ENCODE measurements at places on chromosomes 11 and 22.

DNA sequence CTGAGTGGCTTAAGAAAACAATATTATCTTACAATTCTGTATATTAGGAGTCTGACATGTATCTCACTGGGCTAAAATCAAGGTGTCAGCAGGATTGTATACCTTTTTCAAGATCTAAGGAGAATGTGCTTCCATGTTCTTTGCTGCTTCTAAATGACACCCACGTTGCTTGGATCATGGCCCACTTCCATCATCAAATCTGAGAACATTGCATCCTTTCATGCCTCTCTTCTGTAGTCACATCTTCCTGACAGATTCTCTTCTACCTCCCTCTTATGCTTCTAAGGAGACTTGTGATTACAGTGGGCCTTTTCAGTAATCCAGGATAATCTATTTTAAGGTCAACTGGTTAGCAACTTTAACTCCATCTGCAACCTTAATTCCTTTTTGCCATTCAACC is 499.4 kb downstream of the FAM181B start:
- DNase-seq: no peak

GRCh38 chr11:44718057-44718456 is 8.7 kb upstream of the TSPAN18 start:
- DNase-seq: no peak

- no peak for DNase-seq
These were observed 123.6 kb downstream of the TRIM44 start for GRCh38 chr11:35786188-35786587.

DNA sequence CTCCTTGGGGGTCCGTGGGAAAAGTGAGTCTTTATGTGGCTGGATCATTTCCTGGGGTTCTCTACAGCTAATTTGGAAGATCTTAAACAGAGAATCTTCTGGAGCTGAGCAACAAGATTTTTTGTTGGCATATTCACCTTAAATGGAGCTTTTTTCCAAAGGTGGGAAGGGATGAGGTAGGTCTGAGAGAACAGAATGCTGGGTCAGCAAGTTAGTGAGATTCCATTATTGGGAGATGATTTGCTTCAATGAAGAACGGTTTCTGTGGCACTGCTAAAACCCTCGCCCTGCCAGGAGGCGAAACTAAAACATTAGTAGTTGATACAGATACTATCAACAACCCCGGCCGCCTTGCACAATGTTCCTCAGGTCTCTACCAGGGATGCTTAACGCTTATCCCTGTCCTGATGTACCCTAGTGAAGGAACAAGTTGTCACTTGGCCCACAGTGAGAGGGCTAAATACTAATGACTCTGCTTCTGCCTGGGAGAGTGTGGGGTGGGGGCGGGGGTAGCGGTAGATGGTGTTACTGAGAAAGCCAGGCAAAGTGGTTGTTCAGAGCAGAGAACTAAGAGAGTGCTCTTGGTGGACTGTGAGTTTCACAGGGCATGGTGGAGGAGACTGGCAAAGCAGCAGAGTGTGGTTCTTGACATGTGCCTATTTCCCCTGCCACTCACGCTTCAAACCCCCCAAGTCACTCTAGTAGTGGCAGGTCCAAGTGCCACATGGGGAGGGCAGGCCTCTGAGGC is 63.7 kb upstream of the CYP2D6 start:
- DNase-seq: no peak

DNA sequence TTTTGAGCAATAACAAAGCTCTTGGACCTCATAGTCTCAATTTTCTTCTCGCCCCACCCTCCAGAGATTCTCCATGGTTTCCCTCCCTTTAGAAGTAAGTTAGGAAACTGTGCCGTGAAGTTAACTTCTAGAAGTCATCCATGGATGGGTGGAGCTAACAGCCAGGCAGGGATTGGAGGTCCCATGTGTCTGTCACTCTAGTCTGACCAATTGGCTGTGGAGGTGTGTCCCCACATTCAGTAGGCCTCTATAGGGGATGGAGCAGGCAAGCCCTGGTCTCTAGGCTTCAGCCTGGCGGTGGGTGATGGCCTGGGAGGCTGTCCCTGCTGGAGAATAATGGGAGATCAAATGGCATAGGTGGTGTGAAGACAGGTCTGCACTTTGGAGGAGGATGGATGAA is 50.7 kb downstream of the TP53I11 start:
- DNase-seq: peak; percentile 95

GRCh38 chr11:66586136-66586535 is 6.7 kb downstream of the CCDC87 start:
- DNase-seq: no peak

- DNase-seq: no peak
These were observed 583.7 kb upstream of the B3GAT1 start for GRCh38 chr11:134995741-134996140.

DNA sequence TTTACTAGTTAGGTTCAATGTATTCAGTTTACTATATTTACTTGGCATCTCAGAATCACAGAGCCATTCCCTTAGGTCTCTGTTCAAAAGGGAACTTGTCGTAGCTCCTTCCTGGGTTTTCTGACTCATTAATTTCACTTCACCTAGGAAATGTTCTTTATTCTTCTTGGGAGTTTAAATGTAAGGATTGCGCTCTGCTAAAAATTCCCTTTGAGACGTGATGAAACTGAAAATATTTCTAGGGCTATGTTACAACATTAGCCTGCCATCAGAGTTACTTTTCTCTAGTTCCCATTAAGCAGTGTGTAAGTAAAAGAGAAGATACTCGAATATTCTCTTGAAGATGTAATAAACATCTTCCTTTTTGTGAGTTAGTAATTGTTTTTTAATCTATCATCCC is 209.5 kb downstream of the CASP12 start:
- DNase-seq: no peak

GRCh38 chr11:18567081-18567480 is 21.5 kb downstream of the UEVLD start:
- DNase-seq: no peak

- no peak for DNase-seq
These were observed 215.0 kb downstream of the ST3GAL4 start for GRCh38 chr11:126570489-126570888.
